Spinal cord (tissue), 10 donors: ENCODE measurements at places on chromosomes 3 and 15. TPM values are rescaled to one million over a fixed set of nuclear protein-coding genes. Genes with fewer than 3 reads are reported as not detected.

DNA sequence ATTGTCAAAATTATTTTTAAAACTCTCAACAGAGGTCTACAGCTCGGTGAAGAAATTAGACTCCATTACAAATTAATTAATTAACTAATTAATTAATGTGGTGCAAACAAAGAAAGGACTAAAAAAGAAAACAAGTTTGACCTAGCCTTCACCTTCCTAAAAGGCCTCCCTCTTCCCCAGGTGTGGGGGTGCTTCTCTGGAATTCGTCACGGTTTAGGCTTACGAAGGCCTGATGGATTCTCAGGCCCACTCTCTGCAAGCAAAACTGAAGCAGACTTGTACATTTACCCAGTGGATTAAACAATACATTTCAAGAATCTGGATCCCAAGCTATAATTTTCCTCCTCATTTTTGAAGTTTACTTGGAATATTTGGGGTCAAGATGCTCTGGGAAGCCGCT, 88.6 kb downstream of the TM4SF4 start:
- no peaks in the 10 kb centered on the region for H3K27me3 ChIP-seq
- H3K27ac ChIP-seq, result no peak overlapping the region
- no peak for DNase-seq
- no peaks in the 10 kb centered on the region for H3K36me3 ChIP-seq
- no peak overlapping the region for H3K4me3 ChIP-seq

DNA sequence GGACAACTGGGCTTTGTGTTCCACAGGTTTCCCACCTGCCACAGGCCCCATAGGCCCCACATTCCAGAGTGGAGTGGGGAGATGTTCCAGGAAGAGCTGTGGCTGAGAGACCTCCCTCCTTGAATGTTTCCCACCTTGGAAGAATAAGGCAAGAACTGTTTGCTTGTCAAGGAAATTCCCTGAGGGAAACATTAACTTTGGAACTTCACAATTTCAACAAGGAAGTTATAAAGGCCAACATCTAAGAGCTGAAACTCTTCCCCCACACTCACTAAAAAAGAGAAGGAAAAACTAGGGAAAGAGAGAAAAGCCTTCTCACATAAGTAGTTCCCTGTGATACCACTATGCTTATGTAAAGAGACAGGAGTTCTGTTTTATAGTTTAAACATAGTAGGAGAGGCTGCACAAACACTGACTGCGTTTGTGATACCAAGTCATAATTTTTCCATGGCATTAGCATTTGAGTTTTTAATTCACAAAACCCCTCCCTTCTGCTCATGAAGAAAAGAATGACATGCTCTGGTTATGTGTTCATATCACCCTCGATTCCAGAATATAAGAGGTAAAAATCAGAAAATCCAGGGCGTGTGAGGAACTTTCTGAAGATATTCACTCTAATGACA, 39.8 kb upstream of the SPRED1 start:
- H3K4me3 ChIP-seq, result no peak overlapping the region
- no peak overlapping the region for H3K27ac ChIP-seq
- H3K4me1 ChIP-seq, result no peaks in the 10 kb centered on the region
- H3K36me3 ChIP-seq, result no peaks in the 10 kb centered on the region

DNA sequence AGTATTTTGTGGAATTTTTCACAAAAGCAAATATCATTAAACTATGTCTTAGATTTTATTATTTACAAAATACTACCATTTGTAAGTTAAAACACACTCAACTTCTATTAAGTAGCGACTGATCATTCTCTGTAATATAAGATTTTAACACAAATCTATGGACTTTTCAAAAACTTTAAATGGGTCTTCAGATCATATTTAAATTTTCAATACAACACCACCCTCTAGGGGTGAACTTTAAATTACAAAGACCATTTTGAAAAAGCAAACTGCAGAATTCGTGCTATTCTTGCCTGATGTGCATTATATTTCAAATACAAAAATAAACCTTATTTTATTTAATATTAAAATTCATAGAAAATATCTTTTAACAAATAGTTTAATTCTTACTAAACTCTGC, 8.2 kb upstream of the VGLL4 start:
- no peaks in the 10 kb centered on the region for H3K27me3 ChIP-seq
- no peak overlapping the region for H3K4me3 ChIP-seq
- peak; percentile 75 for DNase-seq

- no peak overlapping the region for H3K4me3 ChIP-seq
- no peak overlapping the region for H3K27ac ChIP-seq
- H3K27me3 ChIP-seq, result no peaks in the 10 kb centered on the region
- no peaks in the 10 kb centered on the region for H3K36me3 ChIP-seq
Measured at GRCh38 chr15:96503276-96503675, 172.8 kb downstream of the NR2F2 start.

GRCh38 chr3:49482766-49483165, 12.7 kb downstream of the DAG1 start:
- no peak for DNase-seq
- H3K36me3 ChIP-seq, result peaks cover 33% of the 10 kb centered on the region
- H3K27ac ChIP-seq, result no peak overlapping the region
- H3K4me1 ChIP-seq, result peaks cover 18% of the 10 kb centered on the region

GRCh38 chr15:90191794-90192509, 9.2 kb upstream of the SEMA4B start:
- DNase-seq, result no peak
- no peaks in the 10 kb centered on the region for H3K36me3 ChIP-seq
- peaks cover 42% of the 10 kb centered on the region for H3K4me1 ChIP-seq

GRCh38 chr3:184395320-184395660, 15.4 kb downstream of the CHRD start:
- H3K4me1 ChIP-seq, result no peaks in the 10 kb centered on the region
- no peak overlapping the region for H3K4me3 ChIP-seq
- H3K36me3 ChIP-seq, result no peaks in the 10 kb centered on the region
- no peaks in the 10 kb centered on the region for H3K27me3 ChIP-seq
- no peak for DNase-seq

GRCh38 chr3:155014953-155015352, 65.2 kb upstream of the MME start:
- H3K4me3 ChIP-seq, result no peak overlapping the region
- no peaks in the 10 kb centered on the region for H3K4me1 ChIP-seq
- H3K36me3 ChIP-seq, result no peaks in the 10 kb centered on the region

DNA sequence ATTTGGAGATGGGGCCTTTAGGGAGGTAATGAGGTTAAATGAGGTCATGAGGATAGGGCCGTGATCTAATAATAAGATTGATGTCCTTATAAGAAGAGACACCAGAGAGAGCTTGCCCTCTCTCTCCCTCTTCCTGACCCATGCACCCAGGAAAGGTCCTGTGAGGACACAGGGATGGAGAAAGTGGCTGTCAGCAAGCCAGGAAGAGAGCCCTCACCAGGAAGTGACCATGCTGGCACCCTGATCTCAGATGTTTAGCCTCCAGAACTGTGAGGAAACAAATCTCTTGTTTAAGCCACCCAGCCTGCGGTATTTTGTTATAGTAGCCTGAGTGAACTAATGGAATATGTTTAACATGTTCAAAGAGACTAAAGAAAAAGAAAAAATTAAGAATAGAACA, 15.3 kb upstream of the GNB5 start:
- no peaks in the 10 kb centered on the region for H3K27me3 ChIP-seq
- DNase-seq, result no peak
- no peaks in the 10 kb centered on the region for H3K4me1 ChIP-seq
- H3K27ac ChIP-seq, result no peak overlapping the region

DNA sequence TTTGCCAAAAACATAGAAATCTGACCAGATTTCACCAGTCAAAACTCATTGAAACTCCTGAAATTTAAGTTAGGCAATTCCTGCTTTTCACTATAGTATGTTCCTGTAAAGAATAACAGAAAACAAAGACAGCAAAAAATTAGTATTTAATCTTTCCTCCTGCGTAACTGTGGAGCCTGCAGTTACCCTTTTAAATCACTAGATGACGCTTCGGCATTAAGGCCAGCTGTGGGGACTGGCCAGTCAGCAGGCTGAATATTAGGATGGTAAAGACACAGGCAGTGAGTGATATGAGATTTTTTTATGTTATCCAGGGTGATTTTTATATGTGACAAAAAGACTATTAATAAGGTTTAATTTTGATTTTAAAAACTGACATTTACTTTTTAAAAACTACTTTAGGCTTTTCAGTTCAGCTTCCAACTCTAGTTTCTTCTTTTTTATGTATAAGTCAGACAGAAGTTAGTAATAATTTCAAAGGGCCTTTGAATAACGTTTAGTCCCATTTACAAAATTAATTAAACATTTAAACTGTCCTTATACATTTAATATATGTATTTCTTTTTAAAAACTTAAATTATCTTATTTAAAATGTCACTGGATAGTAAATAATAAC, 165.1 kb downstream of the PPM1L start:
- H3K27ac ChIP-seq, result no peak overlapping the region
- H3K4me3 ChIP-seq, result no peak overlapping the region
- no peaks in the 10 kb centered on the region for H3K27me3 ChIP-seq
- peak; percentile 12 for DNase-seq

- H3K4me1 ChIP-seq, result no peaks in the 10 kb centered on the region
- no peak overlapping the region for H3K27ac ChIP-seq
- H3K4me3 ChIP-seq, result no peak overlapping the region
- no peaks in the 10 kb centered on the region for H3K36me3 ChIP-seq
- H3K27me3 ChIP-seq, result no peaks in the 10 kb centered on the region
Measured at GRCh38 chr15:64544450-64544849, 84.1 kb downstream of the ZNF609 start.

DNA sequence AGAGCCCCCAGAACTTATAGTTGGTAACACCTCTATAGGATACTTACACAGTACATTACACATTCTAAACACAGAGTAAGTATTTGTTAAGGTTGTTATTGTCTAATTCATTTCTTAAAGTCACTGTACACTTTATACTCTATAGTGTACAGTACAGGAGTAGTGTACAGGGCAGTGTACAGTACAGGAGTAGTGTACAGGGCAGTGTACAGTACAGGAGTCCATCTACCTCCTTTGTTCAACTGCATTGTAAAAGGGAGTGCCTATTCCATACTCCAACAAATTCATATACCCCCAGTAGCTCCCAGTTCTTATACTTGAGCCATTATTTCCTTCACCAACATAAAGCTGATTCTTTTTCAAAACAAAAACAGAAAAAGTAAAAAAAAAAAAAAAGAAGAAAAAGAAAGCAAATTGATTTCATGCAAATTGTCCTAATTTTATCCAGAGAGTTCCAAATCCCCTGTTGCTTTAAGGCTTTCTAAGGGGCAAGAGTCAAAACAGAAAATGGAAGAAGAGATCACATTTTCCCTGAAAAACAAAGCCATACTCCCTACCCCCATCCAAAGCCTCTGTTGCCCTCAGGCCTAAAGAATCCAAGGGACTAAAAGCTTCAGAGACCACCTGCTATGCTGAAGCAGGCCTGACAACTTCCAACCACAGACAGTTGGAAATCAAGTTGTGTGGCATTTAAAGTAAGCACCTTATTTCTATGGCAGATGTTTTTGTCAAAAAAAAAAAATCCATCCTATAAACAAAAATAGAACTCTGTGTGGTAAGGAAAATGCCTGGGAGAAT, 125.6 kb downstream of the PLCH1 start:
- H3K27ac ChIP-seq, result no peak overlapping the region
- no peak for DNase-seq
- H3K4me1 ChIP-seq, result no peaks in the 10 kb centered on the region
- no peaks in the 10 kb centered on the region for H3K27me3 ChIP-seq

Gene VILL
- 12.3 TPM for total RNA-seq

Gene SERINC4
- total RNA-seq, result not detected

Gene SCN5A
- 1.8 TPM for total RNA-seq

Gene KIF23
- total RNA-seq, result 21.0 TPM

Gene SFMBT1
- total RNA-seq, result 14.9 TPM

Gene CPLX3
- total RNA-seq, result 0.20 TPM

Gene KLHL40
- 0.11 TPM for total RNA-seq

Gene SPTSSB
- 10.4 TPM for total RNA-seq

Gene ADPRH
- total RNA-seq, result 2.5 TPM

Gene FOXB1
- total RNA-seq, result 2.0 TPM

Gene C3orf22
- total RNA-seq, result not detected

Gene CCDC54
- total RNA-seq, result not detected
